ENCODE measurements at places on chromosomes 3 and 15. TPM values are rescaled to one million over a fixed set of nuclear protein-coding genes. Genes with fewer than 3 reads are reported as not detected.

GRCh38 chr3:150220799-150221198 lies 187.3 kb upstream of the TSC22D2 start:
- no peak for DNase-seq

GRCh38 chr3:158532099-158532734 lies 38.8 kb upstream of the MLF1 start:
- no peak for DNase-seq

- no peak for DNase-seq
These were observed 83.9 kb downstream of the LEKR1 start for GRCh38 chr3:156910022-156910421.

DNA sequence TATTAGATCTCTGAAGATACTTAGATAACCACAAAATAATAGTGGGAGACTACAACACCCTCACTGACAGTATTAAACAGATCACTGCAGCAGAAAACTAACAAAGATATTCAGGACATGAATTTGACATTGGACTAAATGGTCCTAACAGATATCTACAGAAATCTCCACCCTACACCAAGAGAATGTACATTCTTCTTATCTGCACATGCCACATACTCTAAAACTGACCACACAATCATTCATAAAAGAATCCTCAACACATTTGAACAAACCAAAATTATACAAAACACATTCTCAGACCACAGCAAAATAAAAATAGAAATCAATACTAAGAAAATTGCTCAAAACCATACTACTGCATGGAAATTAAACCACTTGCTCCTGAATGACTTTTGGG lies 116.3 kb downstream of the DTWD1 start:
- no peak for DNase-seq

GRCh38 chr15:52709187-52709981 lies 30.2 kb upstream of the ATOSA start:
- no peak for DNase-seq

- DNase-seq = no peak
These were observed 216.3 kb downstream of the SATB1 start for GRCh38 chr3:18208856-18209255.

- DNase-seq = no peak
These were observed 6.3 kb downstream of the EPHB1 start for GRCh38 chr3:134801204-134801958.

- no peak for DNase-seq
These were observed 53.9 kb upstream of the TEX55 start for GRCh38 chr3:119091936-119092677.

GRCh38 chr3:1087066-1087560 lies 5.7 kb upstream of the CNTN6 start:
- no peak for DNase-seq

- DNase-seq = no peak
These were observed 2.8 kb upstream of the SSUH2 start for GRCh38 chr3:8647137-8647985.

DNA sequence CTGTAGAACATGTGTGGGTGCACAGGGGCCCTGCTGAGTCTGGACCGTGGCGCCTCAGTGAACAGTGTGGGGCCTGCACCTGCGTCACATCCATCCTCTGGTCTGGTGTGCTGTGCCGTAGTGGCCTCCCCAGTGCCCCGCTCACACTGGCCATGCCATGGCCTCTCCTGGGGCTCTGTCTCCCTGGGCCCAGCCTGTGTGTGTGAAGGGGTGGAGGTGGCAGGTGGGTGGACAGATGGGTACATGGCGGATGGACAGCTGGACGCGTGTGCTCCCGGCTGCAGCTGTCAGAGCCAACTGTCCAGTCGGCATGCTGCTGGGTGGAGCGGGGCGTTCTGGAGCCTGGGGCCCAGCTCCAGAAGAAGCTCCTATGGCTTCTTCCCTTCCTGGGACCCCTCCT lies 17.8 kb downstream of the PLXNA1 start:
- no peak for DNase-seq

DNA sequence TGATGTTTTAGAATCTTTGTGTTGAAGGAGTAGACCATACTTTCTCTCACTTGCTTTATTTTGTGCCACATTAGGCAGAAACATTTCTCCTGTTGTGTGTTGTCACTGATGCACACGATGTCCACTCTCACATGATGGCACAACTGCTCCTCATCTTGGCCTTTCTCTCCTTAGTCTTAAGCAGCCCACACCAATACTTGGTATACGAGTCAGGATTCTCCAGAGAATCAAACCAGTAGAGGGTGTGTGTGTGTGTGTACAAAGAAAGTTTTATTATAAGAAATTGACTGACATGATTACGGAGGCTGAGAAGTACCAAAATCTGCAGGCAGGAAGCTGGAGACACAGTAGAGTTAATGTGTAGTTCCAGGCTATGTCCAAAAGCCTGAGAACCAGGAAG lies 187.1 kb downstream of the ALCAM start:
- DNase-seq = no peak

GRCh38 chr3:75136100-75136897 lies 521.8 kb upstream of the CNTN3 start:
- no peak for DNase-seq

DNA sequence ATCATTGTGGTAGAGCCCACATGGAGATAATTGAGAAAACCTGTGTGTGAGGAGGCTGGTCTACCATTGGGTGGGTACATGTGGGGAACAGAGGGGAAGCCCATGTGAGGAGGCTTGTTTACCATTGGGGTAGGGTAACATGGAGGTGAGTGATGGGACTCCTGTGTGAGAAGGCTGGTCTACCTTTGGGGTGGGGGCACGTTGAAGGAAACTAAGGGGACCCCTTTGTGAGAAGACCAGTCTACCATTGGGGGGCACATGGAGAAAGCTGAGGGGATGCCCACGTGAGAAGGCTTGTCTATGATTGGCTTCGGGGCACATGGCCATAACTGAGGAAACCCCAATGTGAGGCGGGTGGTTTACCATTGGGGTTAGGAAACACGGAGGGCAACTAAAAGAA lies 158.5 kb downstream of the FBLN2 start:
- DNase-seq = no peak

- no peak for DNase-seq
These were observed 431.2 kb upstream of the THBS1 start for GRCh38 chr15:39149636-39150150.

The ABCC5 gene
- 55.4 TPM for total RNA-seq

The HAPLN3 gene
- 8.7 TPM for total RNA-seq

The KAT2B gene
- total RNA-seq = 14.2 TPM

The IL16 gene
- 0.62 TPM for total RNA-seq

The CGNL1 gene
- 5.3 TPM for total RNA-seq

Measured in occipital lobe (tissue), 3 donors.